Activated CD8-positive, alpha-beta memory T cell treated with anti-CD3 and anti-CD28 coated beads for 24 hours (primary cell): ENCODE measurements at places on chromosomes 11 and 22.

- no peak for DNase-seq
These were observed 29.0 kb downstream of the NUP50 start for GRCh38 chr22:45192701-45193187.

- no peak for DNase-seq
These were observed 1.3 kb downstream of the GNG3 start for GRCh38 chr11:62708793-62709192.

DNA sequence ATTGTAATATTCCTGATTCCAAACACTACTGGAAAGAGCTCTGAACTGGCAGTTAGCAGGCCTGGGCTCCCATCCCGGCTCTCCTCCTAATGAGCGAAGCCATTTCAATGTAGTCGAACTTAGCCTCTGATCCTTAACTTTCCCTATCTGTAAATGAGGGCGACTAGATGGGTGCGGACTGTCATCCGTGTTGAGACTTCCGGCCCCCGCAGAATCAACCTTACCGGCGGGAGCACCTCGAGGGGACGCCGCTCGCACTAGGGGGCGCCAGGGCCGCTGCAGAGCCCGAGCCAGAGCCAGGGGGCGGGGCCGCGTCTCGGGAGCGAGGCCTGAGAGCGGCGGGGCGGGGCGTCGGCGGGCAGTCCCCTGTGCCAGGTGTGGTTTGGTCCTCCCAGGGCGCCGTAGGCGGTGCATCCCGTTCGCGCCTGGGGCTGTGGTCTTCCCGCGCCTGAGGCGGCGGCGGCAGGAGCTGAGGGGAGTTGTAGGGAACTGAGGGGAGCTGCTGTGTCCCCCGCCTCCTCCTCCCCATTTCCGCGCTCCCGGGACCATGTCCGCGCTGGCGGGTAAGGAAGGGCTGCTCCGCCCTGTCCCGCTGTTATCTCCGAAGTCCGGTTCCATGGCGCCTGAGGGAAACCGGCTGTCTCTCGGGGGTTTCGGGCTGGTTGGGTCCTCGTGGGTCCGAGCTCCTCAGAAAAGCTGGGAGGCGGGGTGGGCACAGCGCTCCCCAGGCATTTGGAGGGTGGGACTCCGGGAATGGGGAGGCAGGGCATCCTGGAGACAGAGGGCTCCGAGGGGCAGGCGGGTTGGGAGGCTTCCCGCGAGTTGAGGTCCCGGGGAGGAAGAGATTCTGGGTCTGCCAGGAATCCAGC is at the start of gene LIMK2:
Gene LIMK2 (plus strand): TSS at position 437 of the 869 bp plus-strand sequence. CDS start 111 bp downstream, at position 548.
- DNase-seq, result peak; percentile 99

DNA sequence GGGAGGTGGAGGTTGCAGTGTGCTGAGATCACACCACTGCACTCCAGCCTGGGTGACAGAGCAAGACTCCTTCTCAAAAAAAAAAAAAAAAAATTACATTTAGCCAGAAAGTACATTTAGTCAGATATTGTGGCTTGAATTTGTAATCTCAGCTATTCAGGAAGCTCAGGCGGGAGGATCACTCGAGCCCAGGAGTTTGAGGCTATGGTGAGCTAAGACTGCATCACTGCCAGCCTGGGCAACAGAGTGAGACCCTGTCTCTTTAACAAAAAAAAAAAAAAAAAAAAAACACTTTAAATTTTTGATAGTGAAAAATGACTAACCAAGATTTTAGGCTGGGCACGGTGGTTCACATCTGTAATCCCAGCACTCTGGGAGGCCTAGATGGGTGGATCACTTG is 27.3 kb downstream of the MRTFA start:
- DNase-seq, result no peak

DNA sequence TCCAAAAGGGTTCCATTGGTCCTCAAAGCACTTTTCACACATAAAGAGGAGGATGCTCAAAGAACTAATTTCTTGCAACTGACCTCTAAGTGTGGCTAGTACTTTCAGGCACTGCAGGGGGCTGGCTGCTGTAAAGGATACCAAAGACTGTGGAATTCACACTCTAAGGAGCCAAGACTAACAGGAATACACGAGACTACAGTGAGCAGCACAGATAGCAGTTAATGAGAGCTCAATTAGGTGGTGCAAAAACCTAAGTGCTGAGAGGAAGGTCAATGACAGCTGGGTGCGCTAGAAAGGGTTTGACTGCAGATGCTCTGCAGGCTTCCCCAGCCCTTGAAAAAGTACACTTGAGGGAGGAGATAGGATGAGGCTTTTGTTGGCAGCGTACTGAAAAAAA is 124.3 kb upstream of the NTM start:
- no peak for DNase-seq

GRCh38 chr11:90774727-90775566 is 552.1 kb upstream of the CHORDC1 start:
- no peak for DNase-seq

DNA sequence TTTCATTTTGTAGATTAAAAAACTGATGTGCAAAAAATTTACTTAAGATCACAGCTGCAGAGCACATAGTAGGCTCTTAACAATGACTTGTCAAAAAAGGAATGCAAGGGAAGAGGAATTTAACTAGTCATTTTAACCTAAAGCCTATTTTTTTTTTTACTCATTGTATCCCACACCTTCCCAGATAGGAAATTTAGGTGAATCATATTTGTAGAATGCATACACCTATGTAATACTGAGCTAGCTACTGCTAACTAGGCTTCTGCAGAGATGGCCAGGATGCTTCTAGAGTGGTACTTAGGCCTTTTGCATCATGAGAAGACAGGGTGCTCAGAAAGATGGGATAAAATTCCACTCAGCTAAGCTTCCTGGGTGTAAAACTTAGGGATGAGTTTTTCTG is 387.3 kb downstream of the AASDHPPT start:
- DNase-seq, result no peak

DNA sequence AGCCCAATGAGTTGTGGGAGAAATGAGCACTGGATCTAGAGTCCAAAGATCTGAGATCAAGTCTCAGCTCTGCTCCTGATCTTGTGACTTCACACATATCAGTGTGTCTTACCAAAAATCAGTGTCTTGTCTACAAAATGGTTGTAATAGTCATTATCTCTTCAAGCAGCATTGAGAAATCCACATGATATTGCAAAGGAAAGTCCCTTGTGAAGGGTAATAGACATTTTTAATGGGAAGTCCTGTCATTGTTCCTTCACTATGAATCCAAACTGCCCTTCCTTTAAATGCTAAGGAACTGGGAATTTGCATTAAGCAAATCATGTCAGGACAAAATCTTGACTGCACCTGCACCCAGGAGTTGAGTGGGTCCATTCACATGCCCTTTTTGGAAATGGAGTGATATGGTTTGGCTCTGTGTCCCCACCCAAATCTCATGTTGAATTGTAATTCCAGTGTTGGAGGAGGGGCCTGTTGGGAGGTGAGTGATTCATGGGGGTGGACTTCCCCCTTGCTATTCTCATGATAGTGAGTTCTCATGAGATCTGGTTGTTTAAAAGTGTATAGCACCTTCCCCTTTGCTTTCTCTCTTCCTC is 51.1 kb downstream of the COMMD9 start:
- no peak for DNase-seq

DNA sequence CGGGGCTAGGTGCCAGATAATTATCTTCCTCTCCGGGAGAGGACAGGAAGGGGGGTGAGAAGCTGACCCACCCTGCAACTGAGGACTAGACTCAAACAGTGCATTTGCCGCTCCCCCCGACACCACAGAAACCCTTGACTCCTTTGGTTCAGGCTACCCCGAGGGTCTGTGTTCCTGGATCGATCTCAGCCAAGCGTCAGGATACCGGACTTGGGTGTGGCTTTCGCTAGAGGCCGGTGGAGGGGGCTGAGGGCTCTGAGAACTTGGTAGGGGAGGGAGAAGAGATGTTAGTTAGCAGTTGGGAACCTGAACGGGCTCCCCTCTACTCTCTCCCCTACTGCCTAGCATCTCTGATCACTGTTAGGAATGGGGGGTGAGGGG is 840 bp downstream of the SEZ6L start:
- DNase-seq, result no peak

DNA sequence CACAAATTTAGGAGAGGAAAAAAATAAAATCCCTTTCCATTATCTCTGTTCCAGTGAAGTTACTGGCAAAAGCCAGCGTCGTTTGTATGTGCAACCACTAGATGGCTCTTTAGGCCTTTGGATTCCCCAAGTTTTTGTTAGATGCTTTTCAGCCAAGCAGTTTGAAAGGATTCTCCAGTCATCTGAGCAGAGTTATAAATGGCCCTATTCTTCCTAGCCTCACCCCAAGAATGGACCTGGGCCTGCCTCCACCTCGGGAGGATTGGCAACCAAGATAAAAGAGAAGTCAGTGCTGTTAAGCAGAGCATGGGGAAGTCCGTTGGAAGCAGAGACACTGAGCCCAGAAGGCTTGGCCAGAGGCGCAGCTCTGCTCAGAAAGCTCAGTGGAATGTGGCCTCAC is 15.4 kb downstream of the FAM181B start:
- DNase-seq, result no peak

- DNase-seq, result no peak
These were observed 9.3 kb upstream of the SERPING1 start for GRCh38 chr11:57588046-57588710.

GRCh38 chr22:41979423-41980250 is 10.4 kb downstream of the SEPTIN3 start:
- DNase-seq, result no peak

GRCh38 chr11:834371-835316 is 1.9 kb downstream of the CD151 start:
- DNase-seq, result peak; percentile 64

GRCh38 chr11:85086504-85087284 is 540.5 kb downstream of the DLG2 start:
- DNase-seq, result no peak

GRCh38 chr22:46406791-46407190 is 71.3 kb downstream of the TRMU start:
- no peak for DNase-seq
